ENCODE measurements at places on chromosomes 5 and 9.

- no peak for DNase-seq
Measured at GRCh38 chr9:6605202-6605601, 40.3 kb downstream of the GLDC start.

DNA sequence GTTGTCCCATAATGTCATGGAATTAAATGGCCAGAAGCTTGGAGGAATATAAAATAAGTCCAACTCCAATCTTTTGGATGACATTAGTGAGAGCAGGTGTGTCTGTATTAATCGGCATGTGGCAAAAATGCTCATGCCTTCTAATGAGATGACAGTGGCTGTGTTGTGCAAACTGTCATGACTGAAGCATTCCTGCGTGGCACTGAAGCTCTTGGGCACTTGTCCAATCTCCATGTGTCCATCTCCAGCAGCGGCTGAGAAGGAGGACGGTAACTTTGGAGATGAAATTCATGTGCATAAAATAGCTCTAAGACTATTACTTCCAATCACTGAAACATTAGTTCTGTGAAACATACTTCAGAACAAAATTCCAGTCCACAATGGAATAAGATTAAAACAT, 697.5 kb upstream of the GRAMD2B start:
- no peak for DNase-seq

DNA sequence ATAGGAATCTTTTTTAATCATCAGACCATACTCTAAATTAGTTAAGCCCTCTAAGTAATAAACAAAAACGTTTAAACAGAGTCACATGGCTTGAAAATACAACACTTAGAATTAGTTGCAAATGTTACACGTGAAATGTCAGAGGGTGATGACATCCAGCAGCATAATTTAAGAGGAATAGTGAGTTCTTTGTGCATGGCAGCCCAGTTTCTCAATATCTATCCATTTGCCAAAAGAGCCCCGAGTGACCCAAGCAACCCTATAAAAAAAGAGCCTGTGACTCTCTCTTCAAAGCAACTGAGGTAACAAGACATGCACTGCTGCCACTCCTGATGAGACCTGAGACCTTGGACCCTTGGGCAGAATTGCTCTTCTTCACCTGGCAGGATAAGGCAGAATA, 96.9 kb upstream of the RASA1 start:
- DNase-seq, result no peak

DNA sequence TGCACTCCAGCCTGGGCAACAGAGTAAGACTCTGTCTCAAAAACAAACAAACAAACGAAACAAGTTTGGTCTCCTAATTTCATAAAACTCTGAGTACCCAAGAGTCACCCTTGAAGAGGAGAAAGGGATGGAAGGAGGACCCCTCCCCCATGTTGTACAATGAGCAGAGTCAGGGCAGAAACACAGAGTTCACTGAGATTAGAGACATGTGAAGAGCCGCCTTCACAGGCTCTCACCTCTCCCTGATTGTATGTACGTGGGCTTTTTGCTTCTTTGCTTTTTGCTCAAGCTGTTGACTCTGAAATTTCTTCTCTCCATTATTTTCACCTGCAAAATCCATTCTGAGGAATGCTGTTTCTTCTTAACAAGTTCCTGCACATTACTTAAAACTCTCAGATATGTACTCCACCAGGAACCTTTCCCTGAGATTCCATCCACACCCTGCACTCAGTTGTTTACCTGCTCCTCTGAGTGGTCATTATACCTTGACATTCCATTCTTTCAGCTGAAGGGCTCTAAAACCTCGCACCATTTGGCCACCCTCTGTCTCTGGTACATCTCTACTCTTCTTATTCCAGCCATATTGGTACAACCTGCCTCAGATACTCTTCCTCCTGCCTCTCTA, 44.4 kb upstream of the ABCA1 start:
- DNase-seq, result no peak

DNA sequence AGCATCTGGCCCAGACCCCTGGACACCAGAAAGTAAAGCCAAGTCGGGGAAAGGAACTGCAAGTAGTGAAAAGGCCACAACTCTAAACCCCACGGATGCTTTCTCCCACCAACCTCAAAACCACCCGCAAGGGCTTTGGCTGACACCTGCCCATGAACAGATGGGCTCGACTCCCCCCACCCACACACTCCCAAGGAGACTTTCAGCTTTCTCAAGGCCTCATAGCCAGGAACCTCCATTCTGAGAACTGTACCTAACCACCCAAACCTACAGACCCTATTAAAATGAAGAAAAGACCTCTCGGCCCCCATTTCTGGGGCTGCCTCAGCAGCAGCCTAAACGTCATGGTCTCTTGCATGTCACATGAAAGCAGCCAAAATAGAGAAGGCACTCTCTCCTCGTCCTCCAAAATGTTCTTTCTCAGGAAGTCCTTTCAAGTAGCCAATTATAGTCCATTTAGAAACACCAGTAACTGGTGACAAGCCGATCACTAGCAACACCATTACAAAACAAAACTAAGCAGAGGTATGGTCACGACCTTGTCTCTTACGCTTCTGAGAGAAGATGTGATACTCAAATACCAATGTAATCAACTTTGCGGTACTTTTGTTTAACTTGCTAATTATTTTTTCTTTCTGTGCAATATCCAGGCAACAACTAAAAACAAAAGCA, 2.9 kb downstream of the B4GALT1 start:
- no peak for DNase-seq

- DNase-seq, result no peak
Measured at GRCh38 chr5:142408981-142409481, 84.2 kb upstream of the SPRY4 start.

GRCh38 chr5:107146901-107147300, 523.8 kb downstream of the EFNA5 start:
- DNase-seq, result no peak

DNA sequence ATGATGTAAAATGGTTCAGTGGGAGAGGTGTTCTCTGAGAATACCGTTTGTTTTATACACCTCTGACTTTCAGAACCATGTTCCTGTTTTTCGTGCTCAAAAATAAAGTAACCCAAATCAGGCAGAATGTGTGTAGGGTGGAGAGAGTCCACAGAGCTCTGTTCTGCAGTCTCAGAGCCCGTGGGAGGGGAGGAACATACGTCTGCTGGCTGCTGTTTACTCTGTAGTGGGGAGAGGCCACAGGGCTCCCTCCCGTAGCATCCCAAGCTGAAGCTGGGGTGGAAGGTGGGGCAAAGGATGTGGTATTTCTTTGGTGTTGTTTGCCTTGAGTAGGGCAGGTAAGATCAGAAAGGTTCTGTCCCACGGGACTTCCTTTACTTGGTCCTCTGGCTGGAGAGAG, 348.5 kb downstream of the DNAH5 start:
- no peak for DNase-seq

DNA sequence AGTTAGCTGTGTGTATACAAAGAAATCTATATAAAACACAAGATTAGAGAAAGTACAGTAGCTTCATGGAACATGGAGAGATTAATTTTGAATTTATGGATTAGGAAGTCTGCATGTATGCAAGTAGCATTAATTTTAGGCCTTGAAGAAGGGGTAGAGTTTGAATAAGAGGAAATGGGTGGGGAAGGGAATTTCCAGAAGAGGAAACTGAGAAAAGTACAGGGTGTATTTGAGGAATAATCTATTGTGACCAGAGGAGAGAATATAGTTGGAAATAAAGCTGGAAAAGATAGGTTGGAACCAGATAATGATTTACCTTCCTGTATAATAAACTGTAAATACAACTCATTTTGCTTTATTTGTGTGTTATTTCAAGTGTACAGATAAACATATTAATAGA, 53.6 kb downstream of the CWC27 start:
- no peak for DNase-seq

- DNase-seq, result no peak
Measured at GRCh38 chr9:69660304-69660703, 11.9 kb downstream of the APBA1 start.

- DNase-seq, result peak; percentile 36
Measured at GRCh38 chr9:69324549-69325401, at the start of gene ENTREP1. ENTREP1 (plus strand) TSS chr9:69325215; CDS start chr9:69325310, 95 bp downstream.

DNA sequence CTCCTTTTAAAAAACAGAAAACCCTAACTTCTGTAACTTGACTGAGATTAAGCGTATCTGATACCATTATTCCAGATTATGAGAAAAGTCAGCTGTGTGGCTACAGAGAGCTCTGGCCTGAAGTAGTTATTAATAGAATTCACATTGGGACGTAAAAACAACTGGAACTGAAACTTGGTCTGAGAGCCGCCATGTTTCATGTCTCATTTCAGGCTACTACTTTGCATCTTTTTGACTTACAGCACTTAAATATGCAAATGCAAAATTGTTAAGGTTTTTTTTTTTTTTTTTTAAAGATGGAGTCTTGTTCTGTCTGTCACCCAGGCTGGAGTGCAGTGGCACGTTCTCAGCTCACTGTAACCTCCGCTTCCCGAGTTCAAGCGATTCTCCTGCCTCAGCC, 25.2 kb downstream of the MAP3K1 start:
- no peak for DNase-seq

DNA sequence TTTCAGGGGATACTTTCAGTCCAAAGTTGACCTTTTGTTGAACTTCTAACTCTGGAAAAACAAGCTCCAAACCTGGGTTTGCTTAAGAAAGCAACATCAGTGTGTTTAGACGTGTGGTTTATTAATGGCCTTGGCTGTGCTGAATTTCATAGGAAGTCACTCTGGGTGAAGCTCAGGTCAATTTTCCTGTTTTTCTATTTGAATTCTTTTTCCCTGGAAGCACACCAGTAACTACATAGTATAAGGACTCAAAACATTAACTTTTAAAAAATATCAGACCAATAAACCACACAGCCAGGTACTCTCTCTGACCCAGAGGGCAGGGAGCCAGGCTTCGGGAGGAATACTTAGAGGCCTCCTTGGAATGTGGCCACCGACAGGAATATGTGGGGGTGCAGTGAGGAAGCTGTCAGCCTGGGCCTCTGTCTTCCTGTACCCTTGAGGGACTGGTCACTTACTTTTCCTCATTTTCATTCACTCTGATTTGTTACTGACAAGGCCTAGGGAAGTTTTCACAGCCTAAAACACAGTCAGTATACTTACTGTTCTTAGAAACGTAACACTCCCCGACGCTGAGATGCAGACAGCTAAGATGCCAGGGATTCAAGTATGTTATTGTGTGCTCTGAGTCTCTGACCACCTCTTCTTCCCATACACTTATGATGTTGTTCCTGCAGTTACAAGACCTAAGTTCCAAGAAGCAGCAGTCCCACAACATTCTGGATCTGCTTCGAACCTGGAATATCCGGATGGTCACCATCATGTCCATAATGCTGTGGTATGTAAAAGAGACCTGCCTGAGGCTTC, 18.9 kb downstream of the SLC22A5 start:
- DNase-seq, result no peak

DNA sequence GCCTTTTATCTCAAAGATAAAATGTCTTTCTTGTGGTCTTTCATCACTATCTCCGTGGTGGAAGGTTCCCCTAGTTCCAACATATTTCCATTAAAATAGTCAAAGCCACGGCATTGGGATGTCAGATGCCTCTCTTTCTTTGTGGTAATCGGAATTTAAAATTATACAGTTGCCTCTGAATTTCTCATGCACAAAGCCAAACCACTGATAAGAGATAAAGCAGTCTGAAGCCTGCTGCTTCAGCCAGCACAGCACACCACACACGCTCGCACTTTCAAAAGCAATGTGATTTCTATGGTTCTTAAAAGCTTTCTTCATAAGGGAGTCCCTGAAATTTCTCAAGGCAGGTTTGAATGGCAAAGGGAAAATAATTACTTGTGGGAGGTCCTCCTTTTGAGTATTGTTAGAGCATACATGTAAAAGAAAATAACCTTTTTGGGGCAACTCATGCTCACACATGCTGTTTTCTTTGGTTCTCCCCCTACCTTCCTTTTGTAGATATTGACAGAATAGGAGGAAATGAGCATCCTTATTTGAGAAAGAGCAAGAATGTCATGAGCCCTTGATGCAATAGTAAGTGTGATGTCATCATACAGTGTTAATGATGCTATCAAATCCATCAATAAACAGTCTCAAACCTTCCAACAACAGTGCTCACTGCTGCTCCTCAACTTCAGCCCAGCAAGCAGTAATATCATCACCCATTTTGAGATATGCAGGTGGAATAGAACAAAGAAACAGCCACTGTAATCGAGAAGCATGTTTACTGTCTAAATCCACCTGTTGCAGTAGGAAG, 85.7 kb upstream of the PPP1R2B start:
- DNase-seq, result no peak

- DNase-seq, result no peak
Measured at GRCh38 chr5:156396063-156396829, 69.3 kb downstream of the SGCD start.

GRCh38 chr9:125564631-125565030, 142.4 kb downstream of the MAPKAP1 start:
- no peak for DNase-seq

GRCh38 chr5:180618829-180619562, 27.7 kb upstream of the SCGB3A1 start:
- peak; percentile 20 for DNase-seq

DNA sequence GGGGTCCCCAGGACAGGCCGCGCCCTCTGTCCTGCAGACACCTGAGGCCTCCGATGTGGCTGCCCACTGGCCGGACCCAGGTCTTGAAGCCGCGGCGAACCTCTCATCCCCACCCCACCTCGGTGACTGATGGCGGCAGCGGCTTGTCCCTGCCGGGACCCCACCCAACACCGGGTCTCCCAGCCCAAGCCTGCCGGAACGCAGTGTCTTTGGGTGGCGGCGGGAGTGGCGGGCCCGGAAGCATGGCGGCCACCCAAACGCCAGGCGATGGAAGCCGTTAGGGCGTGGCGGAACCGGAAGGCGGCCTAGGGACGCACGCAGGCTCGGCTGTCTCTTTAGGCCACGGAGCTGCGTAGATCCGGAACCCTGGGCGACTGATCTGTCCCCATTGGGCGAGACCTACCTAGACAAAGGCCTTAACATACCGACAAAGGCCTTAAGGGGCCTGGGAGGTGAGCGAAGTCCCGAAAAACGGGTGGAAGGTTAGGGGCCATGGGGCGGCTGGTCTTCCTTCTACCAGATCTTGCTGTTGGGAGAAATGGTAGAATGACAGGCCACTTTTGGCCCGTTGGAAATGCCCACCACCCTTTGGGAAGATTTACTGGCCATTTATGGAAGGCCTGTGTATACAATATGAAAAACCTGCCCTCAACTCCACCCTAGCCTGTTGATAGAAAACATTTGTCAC, 94.6 kb upstream of the SMC2 start:
- no peak for DNase-seq

DNA sequence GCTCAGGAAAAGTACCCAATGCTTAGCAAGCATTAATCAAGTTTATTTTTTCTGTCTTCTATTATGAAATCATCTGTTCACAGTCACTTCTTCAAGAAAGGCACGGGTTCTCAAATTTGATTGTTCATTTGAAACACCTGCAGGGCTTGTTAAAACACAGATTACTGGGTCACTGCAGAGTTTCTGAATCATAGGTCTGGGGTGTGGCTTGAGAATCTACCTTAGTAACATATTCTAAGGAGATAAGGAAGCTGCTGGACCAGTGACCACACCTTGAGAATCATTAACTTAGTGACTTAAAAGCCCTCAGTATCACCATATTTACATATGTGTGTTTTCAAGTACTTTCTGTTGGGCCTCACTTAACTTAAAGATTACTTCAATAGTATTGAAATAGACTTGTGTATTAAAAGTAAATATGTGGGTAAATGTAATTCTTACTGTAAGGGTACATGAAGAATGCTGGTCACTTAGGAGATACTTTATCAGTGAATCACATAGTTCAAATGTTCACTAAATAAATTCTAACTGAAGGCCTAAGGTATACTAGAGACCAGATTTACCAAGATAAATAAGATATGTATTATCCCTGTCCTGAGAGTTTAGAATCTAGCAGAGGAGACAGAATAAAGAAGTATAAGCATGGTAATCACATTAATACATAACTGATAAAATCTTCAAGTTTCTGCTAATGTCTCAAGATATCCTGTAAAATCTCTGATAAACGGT, 1342.1 kb upstream of the C9orf72 start:
- DNase-seq, result no peak

Data from amygdala (tissue), 56 donors.